ENCODE measurements at places on chromosomes 16 and 17.

DNA sequence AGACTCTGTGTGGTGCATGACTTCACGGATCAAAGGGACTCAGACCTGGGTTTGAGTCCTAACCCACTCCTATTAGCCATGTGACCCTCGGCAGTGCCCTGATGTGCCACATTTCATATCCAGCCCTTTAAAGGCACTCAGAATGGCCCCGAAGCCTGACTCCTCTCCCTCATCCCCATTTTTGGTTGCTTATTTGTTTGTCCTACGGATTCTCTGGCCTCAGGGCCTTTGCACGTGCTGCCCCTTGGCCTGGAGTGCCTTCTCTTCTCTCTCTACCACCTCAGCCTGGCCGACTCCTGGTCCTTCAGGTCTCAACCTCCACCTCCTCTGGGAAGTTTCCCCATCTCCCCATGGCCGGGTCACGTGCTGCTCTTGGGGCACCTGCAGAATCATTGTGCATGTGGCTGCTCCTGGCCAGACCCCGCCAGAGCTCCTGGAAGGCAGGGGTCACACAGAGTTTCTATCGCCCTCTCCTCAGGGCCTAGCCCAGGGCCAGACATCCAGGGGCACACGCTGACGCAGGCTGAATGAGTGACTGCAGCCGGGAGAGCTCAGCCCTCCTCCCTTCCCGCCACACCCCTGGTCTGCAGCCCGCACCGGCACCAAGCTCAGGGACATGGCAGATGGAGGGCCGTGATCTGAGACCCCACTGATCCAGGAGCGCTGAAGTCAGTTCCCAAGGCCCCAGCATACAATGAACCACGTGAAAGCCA, 22.0 kb upstream of the CIBAR2 start:
- no peak for DNase-seq

DNA sequence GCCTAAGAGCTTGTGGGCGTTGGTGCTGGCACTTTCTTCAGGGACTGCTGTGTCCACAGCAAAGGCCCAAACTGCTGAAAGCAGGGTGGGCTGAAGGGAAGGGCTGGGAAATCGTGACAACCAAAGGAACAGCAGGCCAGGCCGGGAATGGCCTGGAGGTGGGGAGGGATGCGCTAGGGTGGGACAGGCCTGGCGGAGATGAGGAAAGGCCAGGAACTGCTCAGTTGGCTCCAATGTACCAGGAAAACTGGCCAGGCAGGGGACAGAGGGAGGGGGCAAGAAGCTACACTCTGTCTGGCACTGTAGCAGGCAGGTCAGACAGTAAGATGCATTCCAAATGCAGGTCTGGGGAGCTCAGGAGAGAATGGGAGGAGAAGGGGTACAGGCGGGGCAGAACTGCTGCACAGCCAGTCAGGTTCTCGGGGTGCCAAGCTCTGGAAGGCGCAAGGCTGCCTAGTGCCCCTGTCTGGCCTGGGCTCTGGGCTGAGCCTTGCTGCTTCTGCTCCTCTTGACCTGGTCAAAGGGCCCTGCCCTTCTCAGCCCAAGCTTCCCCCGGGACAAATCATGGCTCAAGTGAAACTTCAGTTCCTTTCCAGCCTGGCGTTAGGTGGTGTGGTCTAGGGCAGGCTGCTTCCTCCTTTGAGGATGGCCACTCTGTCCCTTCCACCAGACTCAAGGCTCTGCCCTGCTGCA, 7.3 kb downstream of the PNMT start:
- DNase-seq: no peak

DNA sequence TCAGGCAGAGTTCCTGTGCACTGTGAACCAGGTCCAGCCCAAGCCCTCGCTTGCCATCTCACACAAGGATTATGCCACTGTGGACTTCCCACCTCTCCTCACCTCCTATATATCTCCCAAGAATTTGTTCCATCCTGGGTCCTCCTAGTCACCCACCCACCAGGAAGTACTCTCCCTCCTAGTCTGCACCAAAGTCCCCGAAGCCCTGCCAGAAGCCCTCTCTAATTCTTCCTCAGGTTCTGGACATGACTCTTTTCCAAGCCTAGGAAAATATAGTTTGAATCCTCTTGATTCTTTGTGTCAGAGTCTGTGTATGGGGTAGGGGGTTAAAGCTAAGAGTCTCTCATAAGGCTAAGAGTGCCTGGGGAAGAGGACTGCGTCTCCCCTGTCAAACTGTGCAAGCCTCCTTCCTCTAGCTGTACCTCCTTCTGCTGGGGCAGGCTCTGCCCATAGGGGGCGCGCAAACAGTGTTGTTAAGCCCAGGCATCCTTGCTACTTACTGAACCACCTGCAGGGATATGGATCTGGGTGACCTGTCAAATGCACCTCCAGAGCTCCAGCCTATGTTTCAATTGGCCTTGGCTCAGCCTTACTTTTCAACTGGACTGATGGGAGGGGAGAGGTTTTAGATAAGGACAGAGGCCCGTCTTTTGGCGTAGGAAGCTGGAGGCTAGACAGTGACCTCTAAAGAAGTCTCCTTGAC, 16.6 kb upstream of the DLX4 start:
- peak; percentile 77 for DNase-seq

DNA sequence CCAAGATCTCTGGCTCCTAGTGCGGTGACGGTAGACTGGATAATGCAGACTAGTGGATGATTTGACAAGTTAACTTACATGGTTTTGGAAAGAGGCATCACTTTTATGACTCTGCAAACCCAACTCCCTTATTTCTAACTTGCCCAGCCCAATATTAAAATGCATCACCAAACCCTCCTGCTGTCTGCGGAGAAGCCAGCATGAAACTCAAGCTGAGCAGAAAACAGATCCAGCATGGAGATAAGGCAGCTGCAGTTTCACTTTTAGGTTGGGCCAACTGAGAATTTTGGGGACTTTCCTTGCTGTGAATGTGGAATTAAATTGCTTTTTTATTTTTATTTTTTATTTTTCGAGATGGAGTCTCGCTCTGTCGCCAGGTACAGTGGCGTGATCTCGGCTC, 27.8 kb downstream of the CDH1 start:
- no peak for DNase-seq

GRCh38 chr16:79098907-79099306, 501.6 kb downstream of the MAF start:
- DNase-seq: no peak

GRCh38 chr16:64900019-64900418, 221.8 kb downstream of the CDH11 start:
- no peak for DNase-seq

DNA sequence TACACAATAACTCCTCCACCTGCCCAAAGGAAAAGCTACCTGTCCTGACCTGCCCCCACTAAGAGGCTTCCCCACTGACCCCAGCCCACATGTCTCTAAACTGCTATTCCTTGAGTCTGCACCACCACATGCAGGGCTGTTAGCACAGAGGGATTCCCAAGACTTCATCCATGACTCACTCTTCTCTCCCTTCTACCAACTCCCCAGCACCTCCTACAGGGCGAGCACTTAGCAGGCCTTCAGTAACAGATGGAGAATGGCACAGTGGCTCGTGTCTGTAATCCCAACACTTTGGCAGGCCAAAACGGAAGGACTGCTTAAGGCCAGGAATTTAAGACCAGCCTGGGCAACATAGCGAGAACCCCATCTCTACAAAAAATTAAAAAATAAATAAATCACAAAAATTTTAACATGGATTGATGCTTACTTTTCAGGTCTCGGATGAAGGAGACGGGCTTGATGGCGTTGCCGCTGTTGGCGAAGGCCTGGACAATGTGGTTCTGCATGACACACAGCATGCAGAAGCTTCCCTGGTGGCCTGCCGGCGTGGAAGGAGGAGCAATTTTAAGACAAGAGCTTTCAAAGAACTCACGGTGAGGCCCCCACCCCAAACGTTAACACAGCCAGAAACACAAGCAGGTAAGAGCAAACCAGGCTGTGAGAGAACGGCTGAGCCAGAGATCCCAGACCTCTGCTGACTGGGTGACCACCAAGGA, 12.0 kb downstream of the USP36 start:
- DNase-seq: peak; percentile 70

DNA sequence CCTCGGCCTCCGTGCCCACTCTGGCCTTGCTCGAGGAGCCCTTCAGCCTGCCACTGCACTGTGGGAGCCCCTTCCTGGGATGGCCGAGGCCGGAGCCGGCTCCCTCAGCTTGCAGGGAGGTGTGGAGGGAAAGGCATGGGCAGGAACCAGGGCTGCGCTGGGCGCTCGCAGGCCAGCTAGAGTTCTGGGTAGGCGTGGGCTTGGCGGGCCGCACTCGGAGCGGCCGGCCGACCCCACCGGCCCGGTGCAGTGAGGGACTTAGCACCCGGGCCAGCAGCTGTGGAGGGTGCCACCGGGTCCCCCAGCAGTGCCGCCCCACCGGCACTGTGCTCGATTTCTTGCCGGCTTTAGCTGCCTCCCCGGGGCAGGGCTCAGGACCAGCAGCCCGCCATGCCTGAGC, 101.0 kb upstream of the IRX5 start:
- DNase-seq: no peak

DNA sequence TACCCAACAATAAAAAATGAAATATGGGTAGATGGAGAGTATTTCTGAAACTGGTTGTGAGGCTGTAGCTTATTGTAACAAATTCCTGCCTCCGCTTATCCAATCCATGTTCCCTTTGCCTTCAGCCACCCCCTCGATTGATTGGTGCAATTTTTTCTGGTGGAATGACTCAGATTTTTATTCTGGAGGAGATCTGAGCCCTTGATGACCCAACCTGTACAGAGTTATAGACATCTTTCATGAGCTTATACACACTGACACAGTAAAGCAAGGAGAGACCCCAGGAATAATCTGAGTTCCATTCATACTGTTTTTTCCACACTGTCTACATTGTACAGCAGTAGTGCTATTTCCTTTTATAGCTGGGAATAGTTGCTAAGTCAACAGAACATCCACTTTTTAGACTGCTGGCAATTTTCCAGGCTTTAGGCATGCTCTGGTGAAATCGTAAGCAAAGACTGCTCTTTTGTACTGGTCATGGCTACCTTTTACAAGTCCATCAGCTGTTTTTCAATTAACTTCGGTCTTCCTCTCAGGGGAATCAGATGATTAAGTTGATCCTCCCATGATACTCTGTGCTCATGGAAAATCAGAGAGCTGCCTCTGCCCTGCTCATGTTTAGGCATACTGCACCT, 30.1 kb downstream of the CCL4 start:
- peak; percentile 52 for DNase-seq

DNA sequence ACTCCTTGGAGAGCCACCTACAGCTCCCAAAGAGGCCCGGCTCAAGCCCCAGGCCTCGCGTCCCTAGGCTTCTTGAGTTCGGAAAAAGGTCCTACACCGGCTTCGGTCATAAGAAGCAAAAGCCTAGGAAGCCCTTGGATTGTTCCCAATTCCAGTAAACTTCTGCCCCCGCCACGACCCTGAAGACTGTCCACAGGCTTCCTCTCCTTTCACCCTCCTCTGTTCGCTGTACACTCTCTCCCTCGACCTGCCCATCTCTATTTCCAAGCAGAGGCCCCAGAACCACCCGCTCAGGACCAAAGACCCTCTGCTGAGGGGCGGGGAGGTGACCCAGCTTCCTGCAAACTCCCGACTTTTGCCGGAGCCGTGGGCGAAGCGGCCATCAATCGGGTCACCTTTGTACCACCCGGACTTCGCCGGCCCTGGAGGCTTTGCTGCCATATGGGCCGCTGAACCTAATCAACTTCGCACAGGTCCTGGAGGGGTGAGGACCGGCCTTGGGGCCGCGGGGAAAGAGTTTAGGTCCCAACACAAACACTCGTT, 2.7 kb downstream of the HOXB2 start:
- peak; percentile 66 for DNase-seq

DNA sequence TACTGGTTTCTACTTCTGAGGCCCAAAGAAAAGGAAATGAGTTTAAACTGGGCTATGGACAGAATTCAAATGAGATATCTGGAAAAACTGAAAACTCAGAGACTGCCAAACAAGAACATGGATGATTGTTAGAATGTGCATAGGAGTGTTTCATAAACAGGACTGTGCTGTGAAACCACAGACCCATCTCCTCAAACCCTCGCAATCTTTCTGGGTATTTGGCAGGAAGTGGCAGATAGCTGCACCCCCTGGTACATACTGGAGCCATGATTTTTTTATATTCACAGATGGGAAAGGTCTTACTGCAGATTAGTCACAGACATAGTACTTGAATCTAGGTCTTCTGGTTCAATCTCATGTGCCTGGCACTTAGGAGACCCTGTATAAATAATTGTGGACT, 145.0 kb downstream of the CCDC182 start:
- DNase-seq: peak; percentile 47

- no peak for DNase-seq
Measured at GRCh38 chr17:40351359-40352236, 12.9 kb downstream of the GJD3 start.

GRCh38 chr16:59370717-59371116, 636.6 kb upstream of the GOT2 start:
- no peak for DNase-seq

- DNase-seq: peak; percentile 34
Measured at GRCh38 chr16:53911513-53911912, 207.6 kb downstream of the FTO start.

GRCh38 chr17:900336-900934, 79.1 kb downstream of the NXN start:
- DNase-seq: no peak

- DNase-seq: no peak
Measured at GRCh38 chr17:9239246-9239792, 218.0 kb downstream of the NTN1 start.

- DNase-seq: peak; percentile 81
Measured at GRCh38 chr17:1122533-1123392, 57.0 kb downstream of the ABR start.

DNA sequence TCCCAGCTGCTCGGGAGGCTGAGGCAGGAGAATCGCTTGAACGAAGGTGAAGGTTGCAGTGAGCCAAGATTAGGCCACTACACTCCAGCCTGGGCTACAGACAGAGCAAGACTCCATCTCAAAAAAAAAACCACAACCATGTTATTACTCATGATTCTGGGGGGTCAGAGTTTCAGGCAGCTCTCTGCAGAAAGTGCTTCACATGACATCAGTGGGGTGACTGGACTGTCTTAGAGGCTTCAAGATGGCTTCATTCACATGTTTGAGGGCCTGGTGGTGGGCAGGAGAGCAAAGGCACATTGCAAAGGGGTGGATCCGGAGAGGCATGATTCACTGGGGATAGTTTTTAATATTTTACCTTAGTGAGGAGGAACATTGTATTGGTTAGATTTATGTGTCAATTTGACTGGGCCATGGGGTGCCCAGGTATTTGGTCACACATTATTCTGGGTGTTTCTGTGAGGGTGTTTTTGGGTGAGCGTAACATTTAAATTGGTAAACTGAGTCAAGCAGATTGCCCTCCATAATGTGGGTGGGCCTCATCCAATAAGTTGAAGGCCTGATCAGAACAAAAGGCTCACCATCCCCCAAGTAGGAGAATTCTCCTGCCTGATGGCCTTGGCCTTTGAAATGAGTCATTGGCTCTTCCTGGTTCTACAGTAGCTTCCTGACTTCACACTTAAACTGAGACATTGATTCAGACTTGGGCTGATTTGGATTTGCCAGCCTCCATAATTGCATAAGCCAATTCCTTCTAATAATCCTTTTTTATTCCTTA, 109.8 kb downstream of the GOSR1 start:
- DNase-seq: peak; percentile 84

- no peak for DNase-seq
Measured at GRCh38 chr16:83397601-83398291, 410.0 kb upstream of the HSBP1 start.

- peak; percentile 68 for DNase-seq
Measured at GRCh38 chr16:85370881-85371651, 242.1 kb upstream of the GSE1 start.
